ENCODE measurements at places on chromosomes 1 and 21.

- no peak for DNase-seq
These were observed 39.4 kb downstream of the ZP4 start for GRCh38 chr1:237851210-237851845.

- no peak for DNase-seq
These were observed 277.0 kb downstream of the DISC1 start for GRCh38 chr1:231903586-231904081.

DNA sequence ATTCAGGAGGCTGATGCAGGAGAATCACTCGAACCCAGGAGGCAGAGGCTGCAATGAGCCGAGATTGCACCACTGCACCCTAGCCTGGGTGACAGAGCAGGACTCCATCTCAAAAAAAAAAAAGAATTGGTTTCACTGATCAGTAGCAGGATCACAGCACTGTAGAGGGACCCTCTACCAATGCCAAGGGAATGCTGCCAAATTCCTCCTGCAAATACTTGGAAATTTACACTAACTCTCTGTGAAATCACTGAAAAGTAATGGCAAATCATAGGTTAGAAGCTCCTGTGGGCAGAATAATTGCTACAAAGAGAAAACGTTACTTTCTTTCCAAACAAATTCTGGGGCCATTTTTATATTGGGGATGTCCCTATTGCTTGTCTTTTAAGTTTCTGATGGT lies 6.7 kb upstream of the GPR25 start:
- no peak for DNase-seq

DNA sequence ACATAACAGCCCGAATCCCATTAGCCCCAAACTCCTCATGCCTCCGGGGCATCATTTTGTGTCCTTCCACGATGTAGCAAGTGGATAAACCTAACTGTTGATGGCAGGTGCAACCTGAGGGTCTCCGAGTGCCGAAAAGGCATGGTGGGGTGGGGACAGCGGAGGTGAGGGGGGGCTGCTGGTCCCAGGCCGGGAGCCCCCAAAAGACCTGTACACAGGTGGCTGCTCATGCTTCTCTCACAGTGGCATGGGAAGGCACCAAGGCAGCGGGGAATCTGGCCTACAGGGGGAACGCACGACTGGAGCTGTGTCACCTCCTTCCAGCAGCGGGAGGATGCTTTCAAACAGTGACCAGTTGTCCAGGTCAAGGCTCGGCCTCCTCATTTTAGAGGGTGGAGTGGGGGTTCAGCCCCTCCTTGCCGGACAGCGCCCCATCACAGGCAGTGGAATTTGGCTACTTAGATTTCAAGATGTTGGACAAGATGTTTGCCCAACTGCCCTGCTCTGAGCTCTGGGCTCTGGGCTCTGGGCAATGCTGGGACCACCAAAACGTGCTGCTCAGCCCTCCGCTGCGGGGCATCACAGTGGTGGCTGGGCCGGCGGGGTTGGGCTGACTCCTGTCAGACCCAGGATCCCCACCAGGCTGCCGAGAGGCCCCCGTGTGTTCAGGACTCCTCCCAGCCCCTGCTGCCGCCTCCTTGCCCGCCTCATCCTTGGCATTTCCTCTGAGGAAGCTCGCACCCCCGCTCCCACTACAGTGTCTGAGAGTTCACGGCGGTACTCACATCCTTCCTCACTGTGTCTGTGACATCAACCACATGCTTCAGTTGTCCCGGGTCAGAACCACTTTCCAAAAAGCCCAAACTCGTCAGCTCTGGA lies 7.6 kb downstream of the DNMT3L start:
- no peak for DNase-seq

GRCh38 chr1:95415146-95415545 lies 181.1 kb downstream of the RWDD3 start:
- no peak for DNase-seq

GRCh38 chr21:17488620-17489019 lies 24.2 kb upstream of the CXADR start:
- DNase-seq = no peak

DNA sequence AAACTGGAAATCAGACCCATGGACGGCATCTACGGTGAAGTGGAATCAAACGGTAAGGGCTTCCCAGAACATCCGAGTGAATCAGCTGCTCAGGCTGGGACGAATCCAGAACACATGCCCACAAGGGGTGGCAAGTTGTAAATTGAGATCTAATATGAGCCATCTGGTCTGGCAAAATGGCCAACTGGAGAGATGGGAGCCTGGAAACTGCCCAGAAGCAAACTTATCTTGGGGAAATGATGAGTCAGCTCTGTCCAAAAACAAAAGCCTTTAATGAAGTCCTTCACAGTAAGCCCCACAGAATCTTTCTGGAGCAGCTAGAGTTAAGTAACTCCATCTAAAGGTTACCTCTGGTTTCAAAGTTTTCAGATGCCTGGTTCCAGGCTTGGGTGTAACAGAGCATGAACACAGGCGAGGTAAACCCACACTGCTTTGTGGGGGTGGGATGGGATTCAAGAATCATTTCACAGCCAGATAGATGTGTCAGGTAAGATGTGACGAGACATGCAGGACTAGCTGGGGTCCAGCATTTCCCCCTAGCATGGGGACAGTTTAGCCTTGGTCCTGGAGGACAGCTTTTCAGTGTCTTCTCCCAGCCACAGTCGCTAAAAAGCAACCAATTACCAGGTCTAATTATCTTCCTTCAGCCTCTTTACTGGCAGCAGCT lies 10.5 kb upstream of the SRP9 start:
- DNase-seq = no peak

GRCh38 chr1:23953020-23953419 lies 6.6 kb upstream of the PNRC2 start:
- DNase-seq = no peak

DNA sequence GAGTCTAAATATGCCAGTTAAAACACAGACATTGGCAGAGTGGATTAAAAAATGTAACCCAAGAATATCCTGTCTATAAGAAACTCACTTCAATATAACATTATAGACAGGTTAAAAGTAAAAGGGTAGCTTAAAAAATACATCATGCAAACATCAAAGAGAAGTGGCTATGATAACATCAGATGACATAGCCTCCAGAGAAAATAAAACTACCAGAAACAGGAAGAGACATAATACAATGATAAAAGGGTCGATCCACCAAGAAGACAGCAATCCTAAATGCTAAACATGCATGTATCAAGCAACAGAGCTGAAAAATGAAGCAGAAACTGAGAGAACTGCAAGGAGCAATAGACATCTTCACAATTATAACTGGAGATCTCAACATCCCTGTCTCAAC lies 190.2 kb upstream of the NR5A2 start:
- DNase-seq = no peak

- no peak for DNase-seq
These were observed 98.0 kb downstream of the ADARB1 start for GRCh38 chr21:45172420-45172819.

DNA sequence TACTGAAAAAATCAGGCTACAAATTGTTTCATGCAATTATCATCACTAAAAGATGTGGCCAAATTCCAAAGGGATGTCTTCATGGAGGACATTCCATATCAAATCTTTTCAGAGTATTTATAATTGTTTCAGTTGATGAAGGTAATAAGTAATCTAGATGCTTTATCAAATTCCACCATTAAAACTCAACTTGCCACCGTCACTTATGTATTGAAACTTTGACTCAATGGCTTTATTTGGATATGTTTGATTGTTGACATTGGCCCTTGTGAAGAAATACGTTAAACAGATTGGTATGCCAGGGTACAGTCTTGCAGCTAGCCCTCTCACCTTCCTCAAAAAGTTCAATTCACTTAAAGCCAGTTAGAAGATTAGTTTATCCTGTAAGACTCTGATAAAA lies 32.2 kb upstream of the PALMD start:
- no peak for DNase-seq

DNA sequence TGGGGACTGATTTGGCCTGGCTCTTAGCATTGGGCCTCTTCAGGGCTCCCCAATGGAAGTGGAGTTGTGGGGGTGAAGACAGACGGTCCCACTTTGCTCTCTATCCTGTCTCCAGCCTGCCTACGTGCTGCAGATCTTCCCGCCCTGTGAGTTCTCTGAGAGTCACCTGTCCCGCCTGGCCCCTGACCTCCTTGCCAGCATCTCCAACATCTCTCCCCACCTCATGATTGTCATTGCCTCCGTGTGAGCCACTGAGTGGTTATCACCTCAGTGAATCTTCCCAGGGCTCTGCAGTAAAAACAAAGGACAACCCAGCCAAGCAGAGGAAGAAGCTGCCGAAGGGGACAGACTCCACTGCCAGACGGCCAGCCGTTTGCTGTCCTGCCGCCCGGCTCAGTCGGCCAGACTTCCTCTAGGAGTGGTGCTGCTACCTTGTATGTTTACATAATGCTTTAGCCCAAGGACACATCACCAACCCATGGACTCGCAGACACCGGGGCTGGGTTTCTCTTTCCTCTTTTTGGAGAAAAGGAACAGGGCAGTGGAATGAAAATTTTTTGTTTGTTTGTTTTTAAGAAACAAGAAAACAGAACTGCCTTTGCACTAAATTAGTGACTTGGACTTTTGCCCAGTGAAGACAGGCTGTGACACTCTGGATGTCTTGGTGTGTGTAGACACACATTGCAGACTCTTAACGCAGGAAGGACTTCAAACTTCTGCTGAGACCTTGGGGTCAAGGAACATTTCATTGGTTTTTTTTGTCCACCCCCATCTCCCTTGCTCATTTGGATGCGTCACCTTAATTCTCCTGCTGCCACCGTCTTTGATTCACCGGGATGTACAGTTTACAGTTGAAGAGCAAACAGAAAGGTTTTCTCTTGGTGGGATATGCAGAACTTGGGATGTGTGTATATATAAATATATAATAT lies 36.5 kb downstream of the ZBTB17 start:
- DNase-seq = no peak

GRCh38 chr1:232274236-232274855 lies 355.6 kb downstream of the SIPA1L2 start:
- DNase-seq = no peak

GRCh38 chr1:53062708-53063591 lies 937 bp downstream of the PODN start:
- no peak for DNase-seq

GRCh38 chr1:199644912-199645311 lies 382.6 kb upstream of the NR5A2 start:
- DNase-seq = no peak

DNA sequence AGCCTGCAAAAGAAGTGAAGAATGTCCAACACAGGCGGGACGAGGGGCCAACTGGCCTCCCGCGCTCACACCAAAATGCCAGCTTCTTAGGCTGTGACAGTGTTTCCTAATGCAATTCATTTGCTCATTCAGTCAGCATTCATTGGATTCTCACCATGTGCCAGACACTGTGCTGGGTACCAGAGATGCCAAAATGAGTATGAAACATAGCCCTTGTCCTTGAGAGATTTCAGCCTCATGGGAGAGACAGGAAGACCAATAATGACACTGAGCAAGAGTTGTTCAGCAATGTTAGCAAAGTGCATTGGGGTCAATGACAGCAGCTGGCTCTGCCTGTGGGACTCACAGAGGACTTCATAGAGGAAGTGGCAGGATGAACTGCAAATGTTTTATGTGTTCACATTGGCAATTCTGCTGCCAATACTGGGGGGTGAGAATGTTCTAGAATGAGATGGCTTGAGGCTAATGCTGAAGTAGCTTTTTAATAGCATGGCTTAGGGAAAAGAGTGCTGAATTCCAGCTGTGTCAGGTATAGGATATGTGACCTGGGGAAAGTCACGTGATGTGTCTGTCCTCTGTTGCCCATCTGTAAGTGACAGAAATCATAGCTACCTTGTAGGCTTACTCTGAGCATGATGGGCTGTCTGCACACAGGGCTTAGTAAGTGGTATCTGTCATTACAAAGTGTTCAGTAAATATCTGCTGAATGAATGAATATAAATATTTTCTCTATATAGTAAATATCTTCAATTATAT lies 58.3 kb upstream of the KIF26B start:
- DNase-seq = no peak

DNA sequence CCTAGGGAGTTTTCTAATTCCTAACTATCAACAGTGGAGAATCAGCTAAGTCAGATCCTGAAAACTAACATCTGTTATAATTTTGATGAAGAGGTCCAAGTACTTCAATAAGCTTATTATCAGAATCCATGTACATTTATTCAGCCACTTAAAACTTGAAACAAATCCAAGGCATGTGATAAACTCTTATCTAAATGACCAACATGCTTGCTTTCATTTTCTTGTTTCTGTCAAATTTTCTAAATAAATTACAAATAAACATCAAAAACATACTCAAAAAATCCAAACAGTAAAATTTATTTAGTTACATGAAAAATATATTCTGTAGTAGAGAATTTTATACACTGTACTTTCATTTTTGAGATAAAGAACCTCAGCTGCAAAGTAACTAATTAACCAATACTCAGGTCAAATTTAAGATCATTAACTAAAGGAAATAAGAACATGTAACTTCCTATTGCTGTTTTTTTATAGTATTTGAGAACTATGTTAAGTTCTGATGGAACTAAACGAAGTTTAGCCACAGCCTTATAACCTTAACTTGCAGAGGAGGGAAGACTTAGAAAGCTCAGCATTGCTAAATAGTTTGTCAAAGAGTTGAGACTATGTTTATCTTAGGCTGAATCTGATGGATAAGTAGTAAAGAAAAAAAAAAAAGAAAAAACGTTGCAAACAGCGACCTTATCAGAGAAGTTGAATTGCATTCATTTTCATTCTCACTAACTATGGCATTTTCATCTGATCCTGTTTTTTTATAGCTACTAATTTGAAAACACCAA lies 44.9 kb downstream of the SYNJ1 start:
- no peak for DNase-seq

GRCh38 chr1:198590454-198590853 lies 48.4 kb upstream of the PTPRC start:
- DNase-seq = no peak

DNA sequence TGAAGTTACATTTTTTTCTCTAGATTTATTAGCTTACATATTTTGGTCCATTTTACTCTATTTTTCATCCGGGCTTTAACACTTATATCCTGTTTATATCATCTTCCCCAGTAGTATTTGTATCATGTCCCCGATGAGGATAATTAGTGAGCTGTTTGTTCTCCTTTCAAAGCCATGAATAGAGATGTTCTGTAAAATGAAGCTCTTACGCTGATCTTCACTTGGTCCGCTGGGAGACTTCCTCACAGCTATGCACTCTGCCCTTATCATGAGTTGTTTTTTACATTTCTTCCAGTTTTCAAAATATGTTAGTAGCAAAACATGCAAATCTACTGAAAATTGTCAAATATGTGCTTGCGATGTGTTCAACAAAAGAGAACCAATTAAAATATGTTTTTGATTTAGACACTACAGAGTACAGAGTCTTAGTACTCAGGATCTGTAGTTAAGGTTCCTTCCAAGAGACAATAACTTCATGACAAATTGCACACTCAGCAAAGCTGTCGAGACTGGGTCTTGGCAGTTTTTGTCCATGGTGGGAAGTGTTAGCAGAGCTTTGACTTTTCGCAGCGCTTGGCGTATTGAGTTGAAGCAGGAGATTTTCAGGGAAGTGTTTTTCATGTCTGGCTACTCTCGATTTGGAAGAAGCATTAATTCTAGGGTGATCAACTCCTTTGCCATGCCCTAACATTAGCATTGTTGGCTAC lies 292.0 kb upstream of the ADAMTS5 start:
- no peak for DNase-seq

- DNase-seq = no peak
These were observed 68.7 kb downstream of the KCTD3 start for GRCh38 chr1:215635827-215636226.

- no peak for DNase-seq
These were observed 19.6 kb upstream of the HMGN2 start for GRCh38 chr1:26452459-26453183.

All from activated T-helper 1 cell treated with anti-CD3 and anti-CD28 coated beads, Interleukin-2, amount 50 U/mL, for 16 hours (primary cell).